ENCODE measurements at places on chromosomes 1 and 21.

GRCh38 chr1:110874324-110875215, 1.6 kb downstream of the CD53 start:
- DNase-seq = no peak

DNA sequence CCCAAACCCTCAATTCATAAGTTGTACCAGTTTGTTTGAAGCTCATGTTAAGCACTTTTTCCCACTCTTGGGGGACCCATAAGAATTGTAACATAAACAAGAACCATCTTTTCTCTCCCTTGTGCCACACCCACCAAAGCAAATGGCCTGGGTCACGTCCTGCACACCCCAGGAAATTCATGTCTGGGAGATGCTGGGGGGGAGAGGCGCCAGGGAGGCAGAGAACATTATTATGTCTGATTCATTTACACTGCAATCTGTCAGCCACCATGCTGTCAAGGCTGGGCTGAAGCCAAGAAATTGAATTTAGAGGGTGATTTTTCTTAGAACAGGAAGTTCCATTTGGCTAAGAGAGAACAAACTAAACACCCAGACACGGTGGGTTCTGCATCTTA, 37.2 kb upstream of the IPO9 start:
- no peak for DNase-seq

DNA sequence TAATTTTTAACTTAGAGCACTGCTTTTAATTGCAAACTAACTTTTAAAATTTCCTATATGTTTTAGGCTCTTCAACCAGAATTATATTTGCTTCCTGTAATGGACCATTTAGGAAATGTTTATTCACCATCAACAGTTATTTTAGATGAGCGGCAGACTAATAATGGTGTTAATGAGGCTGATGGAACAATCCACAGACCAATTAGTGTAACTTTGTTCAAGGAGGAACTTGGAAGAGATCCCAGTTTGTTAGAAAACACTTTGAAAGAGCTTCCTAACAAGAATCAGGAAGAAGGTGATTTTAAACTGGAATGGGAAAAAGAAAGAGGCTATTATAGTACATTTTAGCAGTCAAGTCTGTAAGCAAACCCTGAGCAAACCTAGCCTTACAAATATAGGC, 19.4 kb upstream of the GNG5 start:
- no peak for DNase-seq

DNA sequence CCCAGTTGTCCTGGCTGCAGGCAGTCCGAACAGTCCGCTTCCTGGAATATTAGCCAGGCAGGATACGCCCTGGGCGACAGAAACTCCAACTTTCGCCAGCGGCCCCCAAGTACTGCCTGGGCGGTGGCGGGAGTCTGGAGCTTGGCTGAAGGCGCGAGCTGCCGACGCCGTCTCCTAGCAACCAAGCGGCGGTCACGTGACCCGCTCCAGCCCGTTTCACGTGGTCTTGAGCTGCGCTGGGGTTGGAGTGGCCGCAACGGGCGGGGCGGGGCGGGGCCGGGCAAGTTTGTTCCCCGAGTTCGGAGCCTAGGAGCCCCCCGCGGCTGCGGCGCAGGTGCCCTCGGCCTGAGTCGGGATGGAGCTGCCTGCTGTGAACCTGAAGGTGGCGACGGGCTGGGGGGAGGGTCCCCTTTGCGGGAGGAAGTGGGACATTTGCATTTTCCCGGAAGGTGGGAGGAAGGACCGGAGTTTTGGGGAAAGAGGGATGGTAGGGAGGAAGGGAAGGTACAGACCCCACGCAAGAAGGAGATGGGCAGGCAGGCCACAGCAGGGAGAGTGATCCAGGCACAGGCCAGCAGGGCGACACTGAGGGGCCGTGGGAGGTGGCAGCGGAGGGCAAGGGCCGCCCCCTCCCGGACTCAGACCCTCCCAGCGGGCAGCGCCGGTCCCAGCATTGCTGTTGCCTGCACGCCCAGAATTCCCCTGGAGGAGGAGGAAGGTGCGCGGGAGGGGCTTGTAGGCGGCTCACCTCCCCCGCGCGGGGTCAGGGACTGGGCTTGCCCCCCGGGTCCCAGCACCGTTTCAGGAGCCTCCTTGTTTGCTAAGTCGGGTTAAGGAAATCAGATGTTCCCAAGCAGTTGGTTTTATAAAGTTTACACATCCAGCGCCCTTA, at the start of gene AGTRAP:
TSS of gene AGTRAP (plus strand) at position 283 of the 892 bp plus-strand sequence. CDS start at position 356, 73 bp downstream.
- DNase-seq = peak; percentile 82

DNA sequence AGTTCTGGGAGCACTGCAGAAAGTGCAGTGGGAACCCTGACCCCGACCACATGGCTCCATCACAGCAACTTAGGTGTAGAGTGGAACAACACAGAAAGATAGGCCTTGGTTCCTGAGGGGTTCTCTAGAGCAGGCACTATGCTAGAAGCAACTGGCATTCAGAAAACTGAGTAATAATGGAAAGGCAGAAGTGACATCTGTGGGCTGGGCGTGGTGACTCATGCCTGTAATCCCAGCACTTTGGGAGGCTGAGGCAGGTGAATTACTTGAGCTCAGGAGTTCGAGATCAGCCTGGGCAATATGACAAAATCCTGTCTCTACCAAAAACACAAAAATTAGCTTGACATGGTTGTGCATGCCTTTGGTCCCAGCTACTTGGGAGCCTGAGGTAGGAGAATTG, 5.3 kb downstream of the MRPS15 start:
- DNase-seq = no peak

DNA sequence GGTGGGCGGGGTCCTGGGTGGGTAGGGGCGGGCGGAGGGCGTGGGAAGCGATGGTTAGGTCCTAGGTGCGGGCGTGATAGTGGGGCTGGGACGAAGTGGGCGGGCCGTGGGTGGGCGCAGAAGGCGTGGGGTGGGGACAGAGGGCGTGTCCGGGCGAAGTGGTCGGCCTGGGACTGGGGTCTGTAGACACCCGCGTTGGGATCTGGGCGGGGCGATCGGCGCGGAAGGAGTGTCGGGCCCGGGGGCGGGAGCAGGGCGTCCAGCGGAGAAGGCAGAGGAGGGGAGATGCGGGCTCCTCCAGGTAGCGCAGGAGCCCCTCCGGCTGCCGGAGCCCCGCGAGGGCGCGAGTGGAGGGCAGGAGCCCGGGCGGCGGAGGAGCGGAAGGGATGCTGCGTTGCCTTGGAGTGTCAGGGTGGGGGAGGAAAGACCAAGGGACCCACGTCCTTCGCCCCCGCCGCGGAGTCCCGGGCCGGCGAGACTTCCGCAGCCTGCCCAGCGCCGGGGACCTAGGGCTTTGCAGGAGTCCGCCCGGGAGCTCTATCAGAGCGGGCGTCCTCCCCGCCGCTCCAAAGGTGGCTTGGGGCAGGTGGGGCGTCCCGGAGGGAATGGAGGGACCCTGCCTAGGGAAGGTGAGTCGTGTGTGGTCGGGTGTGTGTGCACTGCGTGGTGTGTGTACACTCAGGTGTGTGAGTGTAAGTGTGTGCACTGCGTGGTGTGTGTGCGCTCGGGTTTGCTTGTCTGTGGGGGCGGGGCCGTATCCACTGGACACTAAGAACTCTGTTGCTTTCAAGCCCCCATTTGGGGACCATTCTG, 27.0 kb upstream of the PRSS38 start:
- no peak for DNase-seq

- no peak for DNase-seq
Observed at GRCh38 chr1:58094221-58094620, 452.3 kb downstream of the OMA1 start.

GRCh38 chr1:11134898-11135266, 35.2 kb upstream of the EXOSC10 start:
- DNase-seq = no peak

DNA sequence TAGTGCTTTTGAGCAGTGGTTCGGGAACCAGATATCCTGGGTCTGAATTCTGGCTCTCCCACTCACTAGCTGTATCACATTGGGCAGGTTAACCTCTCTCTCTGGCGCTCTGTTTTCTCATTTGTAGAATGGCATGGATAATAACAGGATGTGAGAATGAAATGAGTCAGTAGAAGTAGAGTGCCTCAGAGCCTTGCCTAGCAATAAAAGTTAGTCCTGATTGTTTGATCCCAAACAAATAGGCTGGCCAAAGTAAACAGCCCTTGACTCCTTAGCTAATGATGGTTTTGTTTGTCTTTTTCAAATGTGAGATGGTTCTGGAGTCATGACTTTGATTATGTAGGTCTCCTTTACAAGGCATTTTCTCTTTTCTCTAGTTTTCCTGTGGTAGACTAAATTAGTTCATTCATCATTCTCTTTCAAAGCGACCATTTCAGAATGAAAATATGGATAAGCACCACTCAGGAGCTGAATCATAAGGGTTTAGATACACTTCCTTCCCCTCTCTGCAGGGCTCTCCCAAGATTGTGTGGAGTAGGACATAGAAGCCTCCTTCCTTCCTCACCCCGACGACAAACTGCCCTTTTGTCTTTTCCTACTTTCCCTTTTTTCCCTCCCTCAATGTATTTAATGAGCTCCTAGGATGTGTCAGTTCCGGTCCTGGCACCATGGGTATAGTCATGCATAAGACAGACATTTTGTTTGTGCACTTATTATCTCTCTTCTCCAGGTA, 23.1 kb downstream of the KIAA0040 start:
- DNase-seq = no peak

DNA sequence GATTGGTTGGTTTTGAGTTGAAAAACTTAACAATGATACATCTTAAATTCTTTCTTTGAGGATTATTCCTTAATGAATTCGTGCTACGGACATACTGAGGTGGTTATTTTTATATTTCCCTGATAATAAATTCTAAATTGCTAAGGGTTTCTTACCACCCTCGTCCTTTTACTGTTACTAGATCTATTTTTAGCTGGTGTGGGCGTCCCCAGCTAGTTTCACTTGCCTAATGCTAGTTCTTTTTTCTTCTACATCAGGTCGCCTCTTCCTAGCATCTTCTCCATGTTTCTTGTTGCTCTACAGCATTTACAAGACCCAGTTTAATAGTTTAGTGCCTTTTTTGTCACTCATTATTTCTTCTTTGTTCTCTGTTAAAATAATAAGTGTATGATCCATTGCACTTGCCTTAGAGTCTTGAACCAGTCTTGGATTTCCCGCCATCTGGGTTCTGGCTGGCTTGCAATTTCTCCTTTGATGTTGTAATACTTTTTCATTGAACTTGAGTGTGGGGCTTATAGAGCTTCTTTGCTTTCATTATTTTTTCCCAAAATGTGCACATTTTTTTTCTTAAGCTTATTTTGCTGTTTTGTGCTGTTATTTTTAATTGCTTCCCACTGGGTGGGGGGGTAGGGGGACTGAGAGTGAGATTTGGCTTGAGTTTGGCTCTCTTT, 677 bp upstream of the HSD11B1 start:
- DNase-seq = no peak

GRCh38 chr1:22815421-22816066, 104.9 kb downstream of the EPHB2 start:
- DNase-seq = no peak

- no peak for DNase-seq
Observed at GRCh38 chr1:235299169-235299858, 28.7 kb downstream of the ARID4B start.

GRCh38 chr1:174931214-174931613, 68.5 kb upstream of the CACYBP start:
- DNase-seq = no peak

- DNase-seq = no peak
Observed at GRCh38 chr1:161033751-161034150, 5.0 kb downstream of the TSTD1 start.
